NB4 (cell line): ENCODE measurements at places on chromosomes 12 and 14.

DNA sequence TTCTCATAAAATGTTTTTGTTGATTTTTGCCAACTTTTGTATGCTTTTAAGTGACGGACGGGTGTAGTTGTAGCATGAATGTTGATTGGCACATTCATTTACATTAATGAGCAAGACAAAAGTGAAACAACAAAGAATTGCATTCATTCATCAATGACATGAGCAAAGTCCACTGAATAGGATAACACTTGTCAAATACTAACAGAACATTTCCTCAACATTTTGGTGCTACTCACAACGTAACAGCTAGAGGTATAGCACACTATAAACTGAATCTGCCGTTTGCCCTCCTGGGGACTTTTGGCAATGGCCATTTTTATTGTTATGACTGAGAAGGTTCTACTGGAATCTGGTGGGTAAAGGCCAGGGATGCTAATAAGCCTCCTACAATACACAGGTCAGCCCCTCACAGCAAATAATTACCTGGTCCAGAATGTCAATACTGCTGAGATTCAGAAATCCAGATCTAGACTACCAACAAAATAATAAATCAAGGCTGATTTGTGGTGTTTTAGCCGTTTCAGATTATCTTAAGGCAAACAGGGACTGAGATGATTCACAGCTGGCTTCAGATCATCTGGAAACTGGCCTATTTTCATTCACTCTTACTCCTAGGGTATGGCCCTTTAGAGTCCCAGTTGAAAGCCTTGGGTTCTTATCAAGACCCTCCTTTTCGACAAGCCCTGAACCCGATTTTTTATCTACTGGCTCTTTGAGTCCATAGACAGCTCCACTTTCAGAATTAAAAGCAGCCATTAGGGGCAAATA, 22.5 kb upstream of the CDKN3 start:
- DNase-seq = no peak

DNA sequence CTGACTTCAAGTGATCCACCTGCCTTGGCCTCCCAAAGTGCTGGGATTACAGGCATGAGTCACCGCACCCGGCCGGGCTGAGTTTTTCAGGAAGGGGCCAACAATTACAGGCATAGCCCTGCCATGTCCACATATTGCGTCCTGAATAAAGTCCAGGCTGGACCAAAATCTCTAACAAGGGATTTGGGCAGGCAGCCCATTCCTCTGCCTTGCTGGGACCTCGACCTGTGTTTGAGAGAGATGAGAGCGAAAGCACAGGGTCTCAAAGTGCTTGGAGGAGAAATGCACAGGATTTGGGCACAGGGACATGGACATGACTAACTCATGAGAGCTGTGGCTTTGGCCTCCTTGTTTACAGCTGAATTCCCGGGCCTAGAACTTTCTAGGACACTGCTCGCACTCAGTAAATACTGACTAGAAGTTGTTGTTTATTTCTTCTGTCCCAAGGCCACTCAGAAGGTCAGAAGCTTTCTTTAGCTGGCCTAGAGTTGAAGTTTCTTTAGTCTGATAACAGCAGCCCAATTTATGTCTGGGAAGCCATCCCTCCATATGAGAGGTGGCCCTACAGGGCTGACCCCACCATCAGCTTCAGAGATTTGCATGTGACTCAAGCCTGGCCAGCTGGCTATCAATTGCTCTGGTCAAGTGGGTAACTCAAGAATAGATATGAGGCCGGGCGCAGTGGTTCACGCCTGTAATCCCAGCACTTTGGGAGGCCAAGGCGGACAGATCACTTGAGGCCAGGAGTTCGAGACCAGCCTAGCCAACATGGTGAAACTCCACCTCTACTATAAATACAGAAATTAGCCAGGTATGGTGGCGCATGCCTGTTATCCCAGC, 11.7 kb downstream of the CAMKK2 start:
- no peak for DNase-seq

DNA sequence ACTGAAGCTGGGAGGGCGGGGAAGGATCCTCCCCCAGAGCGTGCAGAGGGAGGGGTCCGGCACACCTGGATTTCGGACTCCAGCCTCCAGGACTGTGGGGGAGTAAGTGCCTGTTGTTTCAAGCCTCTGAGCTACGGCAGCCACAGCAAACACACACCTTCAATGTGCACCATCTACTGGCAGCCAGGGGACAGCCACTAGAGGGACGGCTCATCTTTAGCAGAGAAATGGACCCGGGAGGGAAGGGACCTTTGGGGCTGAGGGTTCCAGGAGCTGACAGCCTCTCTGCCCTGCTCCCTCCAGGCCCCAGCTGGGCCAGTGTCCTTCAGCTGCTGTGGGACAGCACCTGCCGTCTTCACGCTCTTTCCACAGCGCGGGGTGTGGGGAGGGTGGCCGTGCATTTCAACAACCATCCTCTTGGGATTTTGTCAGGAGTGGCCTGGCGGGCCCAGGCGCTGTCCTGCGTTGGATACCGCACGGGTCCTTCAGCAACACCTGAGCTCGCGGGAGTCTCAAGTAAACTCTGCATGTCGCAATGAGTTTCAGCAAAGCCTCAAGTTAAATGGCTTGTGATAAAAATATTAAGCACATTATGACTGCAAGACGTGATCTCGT, 209.2 kb upstream of the C14orf180 start:
- peak; percentile 23 for DNase-seq

- DNase-seq = no peak
Observed at GRCh38 chr12:58557171-58557570, 363.1 kb downstream of the LRIG3 start.

GRCh38 chr14:20855652-20856291, 35.4 kb upstream of the RNASE3 start:
- peak; percentile 80 for DNase-seq
